Activated naive CD8-positive, alpha-beta T cell treated with anti-CD3 and anti-CD28 coated beads, Interleukin-2, amount 10 ng/mL, durations not matched to agents 7 days and 5 days (primary cell): ENCODE measurements at places on chromosomes 5 and 9. TPM values are rescaled to one million over a fixed set of nuclear protein-coding genes. Genes with fewer than 3 reads are reported as not detected.

GRCh38 chr5:95973793-95974325 lies 12.2 kb upstream of the ELL2 start:
- H3K4me3 ChIP-seq = no peak overlapping the region
- H3K36me3 ChIP-seq = no peaks in the 10 kb centered on the region
- peaks cover 4% of the 10 kb centered on the region for H3K4me1 ChIP-seq

- no peak for DNase-seq
- no peak overlapping the region for H3K4me3 ChIP-seq
- no peaks in the 10 kb centered on the region for H3K36me3 ChIP-seq
- H3K4me1 ChIP-seq = no peaks in the 10 kb centered on the region
These were observed 308.8 kb downstream of the IRX2 start for GRCh38 chr5:2442496-2443354.

- peaks cover 46% of the 10 kb centered on the region for H3K4me1 ChIP-seq
- H3K36me3 ChIP-seq = peaks cover 58% of the 10 kb centered on the region
- peak; percentile 79 for DNase-seq
- H3K27ac ChIP-seq = no peak overlapping the region
- no peak overlapping the region for H3K4me3 ChIP-seq
These were observed 31.6 kb downstream of the TNFSF8 start for GRCh38 chr9:114898741-114899140.

Gene CAMK2A
- total RNA-seq = not detected

- no peaks in the 10 kb centered on the region for H3K27me3 ChIP-seq
- H3K27ac ChIP-seq = no peak overlapping the region
- no peak for DNase-seq
- no peaks in the 10 kb centered on the region for H3K4me1 ChIP-seq
These were observed 9.9 kb downstream of the DOLK start for GRCh38 chr9:128937310-128938165.

Gene CRB2
- total RNA-seq = not detected

DNA sequence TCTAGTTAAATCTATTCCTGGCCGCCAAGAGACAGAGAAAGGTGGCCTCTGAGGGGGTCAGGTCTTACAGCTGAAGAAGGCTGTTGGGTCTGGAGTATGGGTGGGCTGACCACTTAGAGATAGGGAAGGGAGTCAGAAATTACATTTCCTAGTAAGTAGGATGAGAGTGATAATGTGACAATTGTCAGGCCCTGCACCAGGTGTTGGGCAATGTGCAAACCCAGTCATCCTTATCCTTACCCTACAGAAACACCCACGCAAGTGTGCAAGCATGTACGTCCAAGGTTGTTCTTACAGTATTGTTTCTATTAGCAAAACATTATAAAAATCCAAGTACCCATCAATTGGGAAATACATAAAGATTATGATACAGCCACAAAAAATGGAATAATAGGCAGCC lies 9.5 kb downstream of the SPAAR start:
- no peaks in the 10 kb centered on the region for H3K27me3 ChIP-seq
- no peak overlapping the region for H3K4me3 ChIP-seq
- H3K27ac ChIP-seq = no peak overlapping the region
- no peaks in the 10 kb centered on the region for H3K4me1 ChIP-seq
- DNase-seq = no peak

DNA sequence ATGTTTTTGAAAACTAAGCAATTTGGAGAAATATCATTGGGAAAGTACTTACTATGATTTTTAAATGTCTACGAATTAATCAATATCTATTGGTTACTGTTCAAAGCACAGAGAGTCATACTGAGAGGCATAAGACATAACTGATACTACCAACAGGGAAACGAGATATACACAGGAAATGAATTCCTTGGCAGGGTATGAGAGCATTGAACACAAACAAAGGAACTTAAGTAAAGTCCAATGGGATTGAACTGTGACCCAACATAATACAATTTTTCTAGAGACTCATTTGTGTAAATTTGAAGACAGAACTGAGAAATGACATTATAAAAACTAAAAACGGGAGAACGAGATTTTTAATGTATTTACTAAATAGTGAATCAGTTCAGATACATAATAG lies 1.3 kb upstream of the ITGA1 start:
- H3K4me1 ChIP-seq = peaks cover 36% of the 10 kb centered on the region
- H3K27me3 ChIP-seq = no peaks in the 10 kb centered on the region
- peaks cover 8% of the 10 kb centered on the region for H3K36me3 ChIP-seq
- no peak for DNase-seq
- no peak overlapping the region for H3K4me3 ChIP-seq
- no peak overlapping the region for H3K27ac ChIP-seq

Gene CCDC192
- total RNA-seq = not detected

Gene OLFML2A
- not detected for total RNA-seq

Gene LCN12
- 0.91 TPM for total RNA-seq

GRCh38 chr9:9246726-9247125 lies 1366.1 kb downstream of the PTPRD start:
- H3K27ac ChIP-seq = no peak overlapping the region
- H3K27me3 ChIP-seq = no peaks in the 10 kb centered on the region
- H3K36me3 ChIP-seq = no peaks in the 10 kb centered on the region
- H3K4me3 ChIP-seq = no peak overlapping the region
- no peak for DNase-seq
